Kidney (tissue), 22 donors: ENCODE measurements at places on chromosomes 2 and 18. TPM values are rescaled to one million over a fixed set of nuclear protein-coding genes. Genes with fewer than 3 reads are reported as not detected.

DNA sequence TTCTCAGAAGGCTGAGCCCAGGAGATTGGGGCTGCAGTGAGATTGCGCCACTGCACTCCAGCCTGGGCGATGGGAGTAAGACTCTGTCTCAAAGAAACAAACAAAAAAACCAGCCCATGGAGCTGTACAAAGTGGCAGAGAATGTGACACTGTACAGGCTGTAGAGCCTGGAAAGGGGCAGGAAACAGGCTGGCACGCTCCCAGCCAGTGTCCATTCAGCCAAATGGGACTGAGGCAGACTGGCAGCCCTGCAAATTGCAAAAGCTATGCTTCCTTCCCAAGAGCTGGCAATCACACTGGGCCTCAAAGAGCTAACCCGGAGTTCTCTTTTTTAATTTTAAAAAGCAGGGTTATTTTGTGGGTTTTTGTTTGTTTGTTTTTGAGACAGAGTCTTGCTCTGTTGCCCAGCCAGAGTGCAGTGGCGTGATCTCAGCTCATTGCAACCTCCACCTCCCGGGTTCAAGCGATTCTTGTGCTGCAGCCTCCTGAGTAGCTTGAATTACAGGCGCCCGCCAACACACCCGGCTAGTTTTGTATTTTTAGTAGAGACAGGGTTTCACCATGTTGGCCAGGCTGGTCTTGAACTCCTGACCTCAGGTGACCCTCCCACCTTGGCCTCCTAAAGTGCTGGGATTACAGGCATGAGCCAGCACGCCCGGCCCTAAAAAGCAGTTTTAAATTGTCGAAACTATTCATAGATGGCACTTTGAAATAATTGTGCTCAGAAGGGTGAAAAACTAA is 42.8 kb downstream of the SCRN3 start:
- no peak for DNase-seq

The TRABD2A gene
- 3.4 TPM for total RNA-seq

The SERPINB5 gene
- not detected for total RNA-seq

The EPB41L3 gene
- 44.6 TPM for total RNA-seq

DNA sequence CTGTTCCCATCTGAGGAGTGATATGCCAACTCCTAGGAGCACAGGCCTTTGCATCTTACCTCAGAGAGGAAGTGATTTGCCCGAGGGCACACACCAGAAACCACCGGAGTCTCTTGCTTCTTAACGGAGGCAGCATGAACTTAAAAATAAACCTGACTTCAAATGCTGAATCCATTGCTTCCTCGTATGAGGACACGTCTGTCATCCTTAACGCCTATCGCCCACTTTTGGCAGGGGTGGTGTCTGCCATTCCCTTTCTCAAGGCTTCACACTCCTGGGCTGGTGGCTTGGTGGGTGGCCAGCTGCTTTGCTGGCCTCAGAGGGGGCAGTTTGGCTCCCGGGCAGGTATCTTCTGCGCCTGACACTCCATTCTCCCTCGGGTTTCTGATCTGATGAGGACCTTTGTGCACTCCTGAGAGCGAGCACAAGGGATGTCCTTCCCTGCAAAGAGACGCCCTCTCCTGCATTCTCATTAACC is 1.1 kb upstream of the PREB start:
- DNase-seq = no peak

The ANKRD53 gene
- total RNA-seq = 1.3 TPM

GRCh38 chr2:6384341-6384740 is 481.4 kb downstream of the CMPK2 start:
- no peak for DNase-seq

DNA sequence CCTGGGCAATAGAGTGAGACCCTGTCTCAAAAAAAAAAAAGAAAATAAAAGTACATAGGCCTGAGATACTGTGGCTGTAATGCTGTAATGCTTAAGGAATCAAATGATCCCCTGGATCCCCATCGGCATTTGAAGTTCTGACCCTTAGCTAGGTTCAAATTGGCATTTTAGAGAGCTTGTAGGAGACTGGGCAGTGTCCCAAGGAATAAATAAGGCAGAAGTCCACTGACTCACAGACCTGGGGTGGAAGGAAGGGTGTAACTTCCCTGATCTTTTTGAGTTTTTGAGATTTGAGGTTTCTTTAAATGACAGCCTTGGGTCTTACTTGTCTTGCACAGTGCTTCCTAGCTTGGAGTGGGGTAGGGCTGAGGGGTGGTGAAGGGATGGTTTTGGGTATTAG is 553.7 kb downstream of the SLC4A3 start:
- no peak for DNase-seq

The TUBB8B gene
- total RNA-seq = not detected

- DNase-seq = no peak
Observed at GRCh38 chr2:152421521-152422370, 86.8 kb downstream of the FMNL2 start.

The STEAP3 gene
- 25.4 TPM for total RNA-seq

- no peak for DNase-seq
Observed at GRCh38 chr2:110904779-110905148, 172.4 kb downstream of the ACOXL start.

DNA sequence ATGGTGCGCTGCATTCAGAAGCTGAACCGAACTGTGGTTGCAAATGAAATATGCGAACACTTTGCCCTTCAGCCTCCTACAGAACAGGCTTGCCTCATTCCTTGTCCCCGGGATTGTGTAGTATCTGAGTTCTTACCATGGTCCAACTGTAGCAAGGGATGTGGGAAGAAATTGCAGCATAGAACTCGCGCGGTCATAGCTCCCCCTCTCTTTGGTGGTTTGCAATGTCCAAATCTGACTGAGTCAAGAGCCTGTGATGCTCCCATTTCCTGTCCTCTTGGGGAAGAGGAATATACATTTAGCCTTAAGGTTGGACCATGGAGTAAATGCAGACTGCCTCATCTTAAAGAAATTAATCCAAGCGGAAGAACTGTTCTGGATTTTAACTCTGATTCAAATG is 291.4 kb downstream of the THSD7B start:
- DNase-seq = no peak

- DNase-seq = no peak
Observed at GRCh38 chr2:168650781-168651180, 151.7 kb upstream of the NOSTRIN start.

DNA sequence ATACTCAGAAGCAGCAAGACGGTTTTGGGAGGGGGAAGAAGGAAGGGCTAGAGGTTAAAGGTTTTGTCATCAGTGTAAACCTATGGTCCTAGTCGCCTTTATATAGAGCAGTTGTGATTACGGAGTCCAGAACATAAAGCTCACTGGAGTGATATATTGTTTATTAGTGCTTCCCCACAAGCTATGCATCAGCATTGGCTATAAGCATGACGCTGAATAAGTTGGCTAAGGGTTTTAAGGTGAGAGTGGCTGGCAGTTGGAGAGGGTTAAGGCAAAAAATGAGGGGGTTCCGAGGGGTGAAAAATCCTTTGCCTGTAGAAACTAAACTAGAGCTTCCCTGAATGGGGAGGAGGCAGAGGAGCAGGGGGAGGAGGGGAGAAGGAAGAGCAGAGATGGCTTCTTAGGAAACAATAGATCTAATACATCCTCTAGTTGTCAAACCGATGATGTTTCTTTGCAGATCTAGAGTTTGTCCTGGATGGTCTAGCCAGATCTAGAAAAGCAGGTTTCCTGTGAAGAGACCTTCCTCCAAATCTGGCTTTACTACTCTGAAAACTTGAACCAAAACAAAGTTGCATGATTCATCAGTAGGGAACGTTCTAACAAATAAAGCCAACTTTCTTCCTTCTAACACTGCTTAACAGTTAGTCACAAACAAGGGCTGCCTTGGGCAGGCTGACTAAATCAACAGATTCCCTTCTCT is 2.5 kb downstream of the KLF7 start:
- DNase-seq = peak; percentile 61

DNA sequence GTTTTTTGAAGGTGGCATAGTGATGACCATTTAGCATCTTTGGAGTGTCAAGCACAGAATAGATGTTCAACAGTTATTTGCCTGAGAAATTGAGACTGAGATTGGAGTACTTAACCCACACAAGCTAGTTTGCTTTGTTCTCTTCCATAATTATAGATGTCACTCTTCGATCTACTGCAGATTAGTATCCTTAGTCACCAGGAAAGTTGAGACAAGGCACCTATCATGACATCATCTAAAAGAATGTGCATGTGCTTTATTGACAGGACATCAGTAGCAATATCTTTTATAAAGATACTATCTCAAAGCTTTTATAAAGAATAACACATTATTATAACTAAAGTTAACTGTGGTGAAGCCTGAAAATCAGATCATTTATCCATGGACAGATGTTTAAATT is 6.4 kb downstream of the VRK2 start:
- no peak for DNase-seq

GRCh38 chr2:236600158-236600557 is 30.5 kb downstream of the ACKR3 start:
- DNase-seq = no peak

GRCh38 chr2:174527101-174527721 is 40.4 kb upstream of the GPR155 start:
- DNase-seq = no peak

DNA sequence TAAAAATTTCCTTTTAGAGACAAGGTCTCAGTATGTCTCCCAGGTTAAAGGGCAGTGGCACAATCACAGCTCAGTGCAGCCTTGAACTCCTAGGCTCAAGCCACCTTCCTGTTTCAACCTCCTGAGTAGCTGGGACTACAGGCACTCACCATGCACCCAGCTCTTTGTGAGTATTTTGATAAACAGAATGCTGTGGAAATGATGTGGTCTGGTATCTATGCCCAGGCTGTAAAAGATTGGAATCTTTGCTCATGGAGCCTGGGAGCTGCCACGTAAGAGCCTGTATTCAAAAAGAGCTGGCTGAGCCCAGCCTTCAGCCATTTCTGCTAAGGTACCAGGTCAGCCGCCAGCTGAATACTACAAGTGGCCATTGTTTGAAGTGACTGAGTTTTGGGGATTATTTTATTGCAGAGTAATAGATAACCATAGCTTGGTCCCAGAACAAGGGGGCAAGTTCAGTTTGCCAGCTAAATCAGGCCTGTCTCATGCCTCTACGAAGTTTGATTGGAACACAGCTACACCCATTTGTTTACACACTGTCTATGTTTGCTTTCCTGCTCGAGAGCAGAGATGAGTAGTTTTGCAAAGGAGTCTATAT is 21.3 kb upstream of the ARL5A start:
- DNase-seq = no peak

DNA sequence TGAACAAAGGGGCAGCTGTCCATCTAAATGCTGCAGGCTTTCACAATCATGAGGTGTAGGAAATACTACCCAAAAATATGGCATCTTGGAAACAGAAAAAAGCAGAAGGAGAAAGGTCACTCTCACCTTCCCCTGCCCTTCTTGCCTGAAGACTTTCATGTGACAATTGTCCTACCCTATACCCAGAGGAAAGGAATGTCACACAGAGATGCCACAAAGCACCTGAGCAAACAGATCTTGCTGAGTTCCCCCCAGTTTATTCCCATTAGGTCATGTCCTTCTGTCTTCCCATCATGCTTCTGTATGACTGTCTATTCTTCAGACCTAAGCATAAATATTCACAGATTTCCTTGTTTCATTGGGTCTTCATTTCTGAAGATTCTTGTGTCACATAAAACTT is 116.6 kb upstream of the MSH6 start:
- DNase-seq = no peak

GRCh38 chr2:215998636-215999035 is 14.7 kb downstream of the MREG start:
- no peak for DNase-seq

- no peak for DNase-seq
Observed at GRCh38 chr18:61882296-61883004, 10.4 kb downstream of the RNF152 start.

DNA sequence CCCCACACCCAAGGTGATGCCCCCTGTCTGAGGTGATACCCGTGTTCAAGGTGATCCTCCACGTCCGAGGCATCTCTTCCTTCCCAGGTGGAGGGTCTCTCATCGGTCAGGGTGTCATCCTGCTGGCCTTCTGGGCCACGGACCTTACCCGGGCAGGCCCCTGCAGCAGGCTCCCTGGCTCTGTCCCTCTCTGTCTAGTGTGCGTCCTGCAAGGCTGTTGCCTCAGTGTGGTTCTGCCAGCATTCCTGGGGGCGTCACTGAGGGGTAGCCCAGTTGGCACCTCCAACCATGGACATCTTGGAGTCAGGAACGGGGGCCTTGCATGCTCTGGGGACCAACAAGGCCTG is 5.6 kb upstream of the PER2 start:
- no peak for DNase-seq

DNA sequence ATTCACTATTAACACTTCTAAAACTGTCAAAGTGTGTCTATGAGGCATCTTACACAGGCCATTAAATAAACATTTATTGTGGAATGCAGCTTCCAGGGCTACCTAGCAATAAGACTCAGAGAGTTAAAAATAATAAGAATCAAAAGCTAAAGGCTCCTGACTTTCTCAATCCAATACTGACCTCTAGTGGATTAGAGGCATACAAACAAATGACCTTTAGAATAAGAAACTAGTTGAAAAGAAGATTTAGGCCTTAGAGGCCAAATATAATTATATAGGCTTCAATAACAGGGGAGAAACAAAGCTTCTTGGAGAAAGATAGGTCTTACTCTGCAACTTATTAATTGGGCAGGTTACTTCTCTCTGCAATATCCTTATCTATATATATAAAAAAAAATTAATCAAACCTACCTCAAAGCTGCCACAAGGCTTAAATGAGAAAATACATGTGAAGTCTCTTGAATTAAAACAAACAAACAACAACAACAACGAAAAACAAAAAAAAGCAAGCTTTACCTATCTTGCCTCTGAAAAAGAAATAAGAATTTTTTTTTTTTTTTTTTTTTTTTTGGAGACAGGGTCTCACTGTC is 246.1 kb downstream of the EXOC6B start:
- no peak for DNase-seq

GRCh38 chr2:28423856-28424605 is 31.4 kb downstream of the FOSL2 start:
- no peak for DNase-seq

DNA sequence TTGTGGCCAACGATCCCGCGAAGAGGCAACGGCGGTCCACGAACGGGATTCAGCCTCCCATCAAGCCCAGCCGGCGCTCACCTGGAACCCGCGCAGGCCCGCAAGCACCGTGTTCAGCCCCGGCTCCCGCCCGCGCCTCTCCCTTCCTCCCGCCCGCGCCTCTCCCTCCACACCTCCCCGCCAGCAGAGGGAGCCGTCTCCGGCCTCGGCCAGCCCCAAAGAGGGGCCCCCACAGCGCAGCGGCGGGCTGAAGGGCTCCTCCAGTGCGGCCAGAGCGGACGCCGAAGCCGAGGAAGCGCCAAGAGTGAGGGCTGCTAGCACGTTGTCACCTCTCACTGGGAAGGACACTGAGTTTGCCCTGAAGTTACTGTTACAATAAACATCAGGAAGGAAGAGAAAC is 55.3 kb upstream of the LAPTM4A start:
- peak; percentile 66 for DNase-seq

The DNAH6 gene
- 4.6 TPM for total RNA-seq

The PAX8 gene
- total RNA-seq = 607 TPM
